CD4-positive, alpha-beta T cell treated with Interferon alpha-2 for 1 hour (primary cell): ENCODE measurements at places on chromosomes 6 and 20.

DNA sequence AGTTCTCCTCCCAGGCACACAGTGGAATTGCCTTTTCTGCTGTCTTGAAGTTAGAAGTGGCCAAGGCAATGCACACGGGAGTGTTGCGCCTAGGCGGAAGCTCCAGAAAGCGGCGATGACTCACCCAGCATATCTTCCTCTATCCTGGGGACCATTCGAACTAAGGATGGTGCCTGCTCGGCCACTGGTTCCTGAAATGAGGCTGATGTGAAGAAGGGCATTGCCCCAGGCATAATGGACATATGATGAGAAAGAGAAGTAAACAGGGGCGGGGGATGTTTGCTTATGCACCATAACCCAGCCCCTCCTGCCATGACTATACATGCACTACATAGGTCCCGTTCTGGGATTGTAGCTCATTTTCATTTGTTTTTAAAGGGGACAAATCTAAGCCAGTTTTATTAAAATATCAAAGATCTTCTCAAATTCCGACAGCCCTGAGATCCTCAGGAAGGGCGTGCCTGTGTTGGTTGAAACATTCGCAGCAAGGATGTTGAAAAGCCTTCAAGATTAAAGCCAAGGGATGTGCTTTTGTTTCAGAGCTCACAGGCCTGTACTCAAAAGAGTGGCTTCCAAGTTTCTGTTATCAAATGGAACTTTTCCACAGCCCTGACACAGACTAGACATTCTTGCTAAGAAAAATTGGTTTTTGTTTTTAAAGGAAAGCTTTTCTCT is 218.5 kb downstream of the LY86 start:
- peak; percentile 70 for DNase-seq

DNA sequence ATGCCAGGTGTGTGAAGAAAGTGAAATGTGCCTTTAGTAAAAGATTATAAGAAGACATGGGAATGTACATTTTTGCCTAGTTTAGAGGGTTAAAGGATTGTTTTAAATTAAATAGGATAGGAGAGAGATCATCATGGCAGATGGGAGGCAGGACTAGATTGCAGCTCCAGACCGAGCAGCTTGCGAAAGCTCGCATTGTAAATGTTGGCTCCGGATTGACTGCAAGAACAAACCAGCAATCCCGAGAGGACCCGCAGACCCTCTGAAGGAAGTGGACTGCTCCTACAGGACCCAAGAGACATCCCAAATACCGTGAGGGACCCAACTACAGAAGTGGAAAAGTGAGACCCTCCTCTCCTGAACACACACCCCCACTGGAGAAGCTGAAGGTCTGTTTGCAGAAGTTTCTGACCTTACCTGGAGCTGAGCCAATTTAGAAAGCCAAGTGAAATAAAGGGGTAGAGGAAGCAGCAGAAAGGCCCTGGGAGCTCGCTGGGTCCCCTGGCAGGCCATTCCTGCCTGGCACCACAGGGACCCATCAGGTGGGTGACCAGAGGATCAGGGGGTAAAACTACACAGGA is 30.0 kb upstream of the TPD52L1 start:
- no peak for DNase-seq

DNA sequence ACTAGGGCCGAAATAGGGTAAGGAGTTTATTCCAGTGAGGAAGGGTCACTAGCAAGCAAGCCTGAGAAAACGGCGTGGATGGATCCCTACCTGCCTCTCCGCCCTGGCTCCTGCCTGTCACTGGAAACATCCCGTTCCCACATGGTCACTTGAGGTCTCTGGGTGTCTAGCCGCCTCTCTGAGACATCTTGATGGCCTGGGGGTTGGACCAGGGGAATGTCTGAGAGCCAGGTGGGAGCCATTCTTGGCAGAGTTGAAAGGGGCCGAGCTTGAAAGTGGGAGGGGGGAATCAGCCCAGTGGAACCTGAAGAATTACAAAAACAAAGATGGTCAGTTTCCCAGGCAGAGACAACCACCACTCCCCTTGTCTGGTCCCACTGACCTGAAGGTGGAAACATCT is 961 bp downstream of the CCHCR1 start:
- no peak for DNase-seq

DNA sequence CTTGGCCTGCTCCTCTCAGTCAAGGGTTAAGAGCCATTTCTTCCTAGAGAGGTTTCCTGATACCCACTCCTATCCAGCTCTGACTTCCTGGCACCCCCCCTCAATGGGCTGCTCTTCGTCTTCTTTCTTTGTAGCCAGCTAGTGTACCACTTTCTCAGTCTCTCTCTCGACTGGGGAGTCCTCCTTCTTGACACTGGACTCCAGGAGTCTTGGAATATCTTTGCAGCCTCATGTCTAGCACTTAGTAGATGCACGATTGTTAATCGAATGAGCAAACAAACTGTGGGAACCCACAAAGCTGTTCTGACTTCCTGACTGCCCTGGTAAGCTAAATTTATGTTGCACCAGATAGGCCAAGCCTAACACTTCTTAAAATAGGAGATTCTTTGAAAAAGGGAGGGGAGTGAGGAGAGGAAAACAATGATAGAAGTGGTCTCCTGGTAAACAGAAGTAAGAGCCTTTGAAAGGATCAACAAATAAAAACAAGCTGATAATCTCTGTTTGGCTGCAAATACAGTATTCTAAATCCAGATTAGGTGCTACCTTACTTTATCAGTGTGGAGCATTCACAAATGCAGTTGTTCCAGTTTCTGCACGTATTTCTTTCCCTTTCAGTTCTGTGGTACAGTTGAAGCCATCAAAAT is 160.1 kb upstream of the CITED2 start:
- DNase-seq, result peak; percentile 28

- no peak for DNase-seq
Observed at GRCh38 chr20:48945840-48946514, 24.5 kb downstream of the ARFGEF2 start.

GRCh38 chr6:44271406-44271723 is 1.1 kb downstream of the TMEM151B start:
- no peak for DNase-seq
